ENCODE measurements at places on chromosomes 5 and 9.

DNA sequence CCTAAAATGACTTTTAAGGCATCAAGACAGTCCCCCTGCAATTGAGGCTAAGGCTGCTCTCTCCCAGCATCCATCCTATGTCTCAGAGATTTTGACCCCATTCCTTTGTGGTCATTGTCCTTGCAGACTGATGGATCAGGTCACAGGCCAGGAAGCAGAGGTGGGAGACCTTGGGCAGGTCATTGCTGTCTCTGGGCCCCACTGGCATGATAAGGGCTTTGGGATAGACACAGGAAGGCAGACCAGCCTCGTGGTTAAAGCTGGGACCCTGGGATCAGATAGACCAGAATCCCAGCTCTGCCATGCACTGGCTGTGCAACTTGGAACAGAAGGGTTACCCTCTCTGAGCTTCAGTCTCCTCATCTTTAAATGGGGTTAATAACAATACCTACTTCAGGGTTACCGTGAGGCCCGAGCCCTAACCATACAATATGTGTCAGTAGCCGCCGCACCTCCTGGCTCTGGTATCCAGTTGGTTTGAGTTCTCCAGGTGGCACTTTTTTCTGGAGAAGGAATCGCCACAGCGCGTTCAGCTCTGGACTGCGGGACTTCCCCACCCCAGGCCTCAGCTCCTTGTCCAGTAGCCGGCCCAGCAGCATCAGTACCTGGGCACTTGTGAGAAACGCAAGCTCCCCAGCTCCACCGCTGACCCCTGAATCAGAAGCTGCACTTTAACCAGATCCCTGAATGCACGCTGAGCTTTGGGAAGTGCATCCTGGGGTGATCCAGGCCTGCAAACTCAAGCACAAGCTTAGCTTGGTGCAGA, 21.4 kb downstream of the LAMC3 start:
- DNase-seq: no peak

DNA sequence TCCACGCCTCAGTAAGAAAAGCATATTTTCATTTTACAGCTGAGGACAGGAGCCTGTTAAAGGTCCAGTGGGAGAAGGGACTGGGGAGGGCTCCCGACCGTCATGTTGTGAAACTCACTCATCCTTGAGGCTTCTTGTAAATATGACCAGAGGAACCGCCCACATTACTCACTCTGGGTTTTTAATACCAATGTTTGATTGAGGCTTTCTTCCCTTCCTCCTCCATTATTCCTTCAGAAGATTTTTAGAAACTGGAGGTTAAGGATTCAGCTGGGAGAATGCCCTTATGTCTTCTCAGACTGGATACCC, 61.4 kb upstream of the GLRX start:
- DNase-seq: peak; percentile 20

- DNase-seq: no peak
These were observed 6.9 kb downstream of the CETN3 start for GRCh38 chr5:90402521-90403255.

DNA sequence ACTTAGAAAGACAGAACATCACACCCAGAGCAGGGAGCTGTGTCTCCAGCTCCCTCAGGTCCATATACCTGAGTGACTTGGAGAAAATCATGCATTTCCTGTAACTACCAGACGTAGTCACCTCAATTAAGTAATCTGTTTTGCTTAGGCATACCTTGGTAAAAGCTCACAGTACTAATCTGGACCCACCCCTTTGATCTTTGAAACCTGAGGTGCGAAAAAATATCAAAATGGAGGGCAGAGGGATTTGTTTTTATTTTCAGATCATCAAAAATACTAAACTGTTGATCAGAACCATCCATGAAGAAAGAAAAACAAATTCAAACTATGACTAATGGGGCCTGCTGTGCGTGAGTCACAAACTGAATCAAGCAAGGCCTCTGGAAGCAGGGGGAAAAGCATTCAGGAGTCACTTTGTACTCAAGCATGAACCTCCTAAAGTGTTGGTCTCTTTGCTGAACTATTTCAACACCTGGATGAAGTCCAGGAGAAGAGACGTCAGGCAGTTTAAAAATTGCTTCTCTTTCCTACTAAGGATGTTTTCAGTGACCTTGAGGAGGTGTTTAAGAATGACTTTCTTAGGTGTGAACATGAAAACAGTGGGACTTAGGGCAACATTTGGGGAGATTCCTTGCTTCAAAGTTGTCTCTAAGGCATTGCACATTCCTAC, 76.3 kb downstream of the MUSK start:
- peak; percentile 81 for DNase-seq

GRCh38 chr5:170552621-170553115, 48.8 kb downstream of the KCNIP1 start:
- DNase-seq: peak; percentile 67

- DNase-seq: no peak
These were observed 171.8 kb downstream of the XRCC4 start for GRCh38 chr5:83249156-83249555.

- no peak for DNase-seq
These were observed 2019.9 kb downstream of the MAT2B start for GRCh38 chr5:165525271-165525670.

DNA sequence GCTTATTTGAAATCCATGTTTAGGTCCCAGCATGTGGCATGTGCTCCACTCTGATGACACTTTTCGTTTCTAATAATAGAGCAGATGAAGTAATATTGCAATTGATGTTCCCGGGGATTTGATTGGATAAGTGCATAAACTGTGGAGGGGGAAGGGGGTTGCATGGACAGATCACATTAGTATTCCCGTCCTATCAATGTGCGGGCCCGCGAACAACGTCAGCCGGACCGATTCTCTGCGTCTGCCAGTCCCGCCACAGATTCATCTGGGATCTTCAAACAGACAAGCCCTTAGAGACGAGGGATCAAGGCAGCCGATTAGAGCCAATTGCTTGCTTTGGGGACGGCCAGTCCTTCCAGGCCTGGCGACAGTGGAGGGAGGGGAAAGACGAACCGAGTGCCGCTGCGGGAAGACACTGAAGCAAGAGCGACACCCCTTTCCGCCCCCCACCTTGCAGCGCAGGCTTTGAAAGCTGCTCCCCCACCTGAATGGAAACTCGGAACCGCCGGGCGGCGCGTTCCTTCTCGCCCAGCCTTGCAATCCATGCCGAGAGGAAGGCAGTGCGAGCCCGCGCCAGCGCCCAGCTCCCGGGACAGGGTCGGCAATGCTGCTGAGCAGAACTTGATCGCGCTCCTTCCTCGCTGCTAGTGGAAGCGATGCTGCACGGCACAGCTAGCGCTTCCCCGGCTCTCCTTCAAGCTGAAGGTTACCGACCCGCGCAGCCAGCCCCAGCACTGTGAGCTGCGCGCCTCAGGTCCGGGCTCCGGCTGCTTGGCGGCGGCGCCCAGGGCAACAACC, at the start of gene RGS7BP:
Gene RGS7BP (plus strand): TSS at position 247 of the 798 bp plus-strand sequence. CDS start 610 bp downstream, outside the sequence.
- peak; percentile 16 for DNase-seq

DNA sequence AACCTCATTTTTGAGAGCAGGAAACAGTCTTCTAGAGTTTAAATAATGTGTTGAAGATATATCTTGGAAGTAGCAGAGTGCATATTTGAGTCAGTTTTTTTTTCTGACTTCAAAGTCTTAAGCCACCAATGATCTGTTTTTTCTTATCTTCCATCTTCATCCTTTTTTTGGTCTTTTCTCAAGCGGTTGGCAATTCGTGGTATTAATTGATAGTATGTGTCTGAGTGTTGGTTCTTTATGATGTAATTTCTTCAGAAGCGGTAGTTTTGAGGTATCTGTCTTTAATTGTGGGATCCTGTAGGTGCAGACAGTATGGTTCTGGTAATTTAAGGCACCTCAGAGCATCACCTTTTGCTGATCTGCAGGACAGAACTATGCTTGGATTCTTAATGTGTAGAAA, 3.9 kb downstream of the CSNK1G3 start:
- no peak for DNase-seq

- DNase-seq: no peak
These were observed 136.6 kb downstream of the GNA14 start for GRCh38 chr9:77511525-77511924.

DNA sequence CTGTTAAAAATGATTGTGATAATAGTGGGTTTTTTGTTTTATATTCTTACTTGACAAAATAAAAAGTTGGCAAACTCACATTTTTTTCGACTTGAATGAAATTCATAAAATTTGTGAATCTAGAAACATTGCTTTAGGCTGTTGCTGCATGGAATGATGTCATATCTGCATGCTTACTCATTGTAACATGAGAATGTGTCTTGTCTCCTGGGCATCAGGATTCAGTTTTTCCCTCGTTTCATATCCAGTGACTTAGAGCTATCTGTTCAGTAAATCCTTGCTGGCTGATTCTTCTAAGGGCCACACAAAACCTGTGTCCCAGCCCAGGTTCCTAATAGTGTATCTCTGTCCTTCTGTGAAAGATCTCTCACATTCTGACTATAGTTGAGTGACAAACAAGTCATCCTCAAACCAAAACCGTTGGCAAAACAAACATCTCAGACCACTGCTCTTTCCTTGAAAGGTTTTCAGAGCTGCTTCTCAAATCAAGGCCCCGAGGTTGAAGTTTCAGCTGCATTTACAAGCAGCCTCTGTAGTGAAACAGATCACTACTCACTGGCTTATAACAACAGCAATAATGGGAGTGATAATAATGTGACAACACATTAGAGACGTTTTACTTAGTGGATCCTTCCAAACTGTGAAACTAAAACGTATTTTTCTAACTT, 95.0 kb downstream of the NPR3 start:
- peak; percentile 70 for DNase-seq

GRCh38 chr9:69376651-69377050, 51.6 kb downstream of the ENTREP1 start:
- DNase-seq: peak; percentile 98

DNA sequence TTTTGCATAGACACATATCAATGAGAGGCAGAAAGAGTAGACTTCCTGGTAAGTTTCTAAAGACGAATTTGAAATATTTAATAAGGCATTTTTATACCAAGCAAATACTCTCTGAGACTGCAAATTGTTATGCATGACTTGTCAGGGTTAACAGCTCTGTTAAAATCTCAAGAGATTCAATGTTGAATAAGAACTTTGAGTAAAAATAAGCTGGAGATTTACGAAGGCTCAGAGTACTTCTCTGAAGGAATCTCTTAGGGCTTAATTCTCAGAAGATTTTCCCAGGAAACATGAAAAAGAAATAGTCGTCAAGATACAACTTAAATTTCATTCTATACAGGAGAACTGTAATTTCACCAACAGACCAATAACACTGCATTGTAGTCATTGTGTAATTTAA, 259.4 kb downstream of the CDH18 start:
- DNase-seq: no peak

DNA sequence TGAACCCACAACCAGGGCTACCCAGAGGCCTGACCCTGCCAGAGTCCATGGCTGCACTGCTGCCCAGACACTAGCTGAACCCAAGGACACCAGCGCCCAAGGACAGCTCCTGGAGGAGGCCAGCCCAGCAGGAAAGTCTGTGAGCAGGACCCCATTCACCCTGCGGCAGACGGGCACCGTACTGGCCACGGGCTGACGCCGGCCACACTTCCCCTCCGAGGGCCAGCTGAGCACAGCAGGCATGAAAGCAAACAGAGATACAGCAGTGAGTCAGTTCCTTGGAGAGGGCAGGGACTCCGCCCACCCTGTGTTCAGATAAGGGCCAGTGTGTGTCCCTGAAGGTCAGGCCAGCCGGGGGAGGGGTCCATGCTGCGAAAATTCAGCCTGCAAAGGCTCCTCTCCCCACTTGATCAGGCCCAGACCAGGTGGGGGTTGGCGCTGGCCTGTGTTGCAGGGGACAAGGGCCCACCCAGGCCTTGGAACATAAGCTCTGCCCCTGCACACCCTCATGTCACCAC, 3.2 kb downstream of the RNF208 start:
- DNase-seq: no peak

DNA sequence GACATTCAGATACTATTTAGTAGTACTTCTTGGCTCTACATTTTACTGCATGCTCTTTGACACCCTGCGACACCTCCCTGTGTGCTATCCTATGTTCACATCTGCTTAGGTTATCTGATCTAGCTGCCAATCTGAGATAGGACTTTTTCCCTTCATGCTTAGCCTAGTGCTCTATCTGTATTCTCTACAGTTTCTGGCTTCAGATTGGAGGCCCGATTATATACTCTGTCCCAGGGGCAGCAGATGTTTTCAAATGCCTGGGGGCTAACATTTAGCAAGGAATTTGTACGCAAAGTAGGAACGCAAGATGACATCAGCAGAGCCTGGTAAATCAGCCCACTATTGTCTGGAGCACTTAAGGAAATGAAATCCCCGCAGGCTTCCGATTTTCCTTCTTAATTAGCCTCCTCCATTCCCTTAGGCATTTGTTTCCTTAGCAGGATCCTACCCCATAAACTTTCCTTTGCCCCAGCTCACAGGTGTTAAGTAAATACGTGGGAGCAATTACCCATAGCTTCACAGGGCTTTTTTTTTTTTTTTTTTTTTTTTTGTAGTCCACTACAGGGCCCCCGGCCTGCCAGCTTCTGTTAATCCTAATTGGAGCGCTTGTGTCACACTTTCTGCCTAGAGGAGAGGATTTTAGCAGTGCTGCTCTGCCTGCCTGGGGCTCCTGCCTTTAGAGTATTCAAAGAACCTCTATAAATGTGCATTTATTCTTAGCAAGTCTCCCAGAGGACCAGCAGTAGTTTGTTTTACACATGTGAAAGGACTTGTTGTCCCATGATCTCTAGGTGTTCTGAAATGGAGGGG, 61.1 kb upstream of the LPAR1 start:
- DNase-seq: no peak

GRCh38 chr5:139926797-139927503, 116.1 kb downstream of the NRG2 start:
- DNase-seq: no peak

DNA sequence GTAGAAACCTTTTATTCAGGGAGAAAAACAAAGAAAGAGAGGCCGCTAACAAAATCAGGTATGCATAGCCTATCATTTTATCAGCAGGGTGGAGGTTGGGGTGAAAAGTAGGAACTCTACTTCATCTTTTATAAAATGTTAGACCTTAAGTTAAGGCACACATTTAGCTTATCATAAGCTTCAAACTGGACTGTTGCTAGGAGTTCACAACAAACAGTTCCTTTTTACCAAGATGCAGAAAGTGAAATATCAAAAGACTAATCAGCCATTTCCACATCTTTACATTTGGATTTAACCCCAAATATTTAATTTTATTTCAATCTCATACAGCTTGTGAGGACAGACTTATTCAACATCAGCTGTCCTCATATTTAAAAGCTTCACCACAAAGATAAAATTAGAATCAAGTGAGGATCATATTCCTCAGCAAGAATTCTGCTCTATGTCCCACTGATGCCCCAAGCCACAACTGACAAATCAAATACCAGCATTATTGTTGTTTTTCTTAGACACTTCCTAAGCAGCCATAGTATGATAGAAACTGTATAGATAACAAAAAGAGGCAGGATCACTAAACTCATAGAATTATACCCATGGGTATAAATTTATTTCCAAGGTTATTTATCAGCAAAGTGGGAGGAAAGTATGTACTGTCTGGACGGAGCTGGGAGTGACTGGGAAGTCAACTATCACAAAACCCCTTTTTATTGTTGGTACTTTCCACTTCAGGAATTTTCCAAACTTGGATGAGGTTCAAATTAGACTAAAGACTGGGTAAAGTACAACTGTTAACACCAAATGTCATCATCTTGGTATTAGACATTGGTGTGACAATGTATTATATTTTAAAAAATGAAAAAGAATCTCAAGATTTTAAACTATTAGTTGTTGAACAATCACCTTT, 29.9 kb upstream of the MYOT start:
- DNase-seq: peak; percentile 92

All from myocyte (in vitro differentiated cells).